ENCODE measurements at places on chromosomes 12 and 14. TPM values are rescaled to one million over a fixed set of nuclear protein-coding genes. Genes with fewer than 3 reads are reported as not detected.

GRCh38 chr14:43729143-43729542 is 777.9 kb downstream of the FSCB start:
- no peak for DNase-seq
- H3K27me3 ChIP-seq: no peaks in the 10 kb centered on the region
- H3K36me3 ChIP-seq: no peaks in the 10 kb centered on the region
- H3K4me1 ChIP-seq: no peaks in the 10 kb centered on the region
- H3K4me3 ChIP-seq: no peak overlapping the region

DNA sequence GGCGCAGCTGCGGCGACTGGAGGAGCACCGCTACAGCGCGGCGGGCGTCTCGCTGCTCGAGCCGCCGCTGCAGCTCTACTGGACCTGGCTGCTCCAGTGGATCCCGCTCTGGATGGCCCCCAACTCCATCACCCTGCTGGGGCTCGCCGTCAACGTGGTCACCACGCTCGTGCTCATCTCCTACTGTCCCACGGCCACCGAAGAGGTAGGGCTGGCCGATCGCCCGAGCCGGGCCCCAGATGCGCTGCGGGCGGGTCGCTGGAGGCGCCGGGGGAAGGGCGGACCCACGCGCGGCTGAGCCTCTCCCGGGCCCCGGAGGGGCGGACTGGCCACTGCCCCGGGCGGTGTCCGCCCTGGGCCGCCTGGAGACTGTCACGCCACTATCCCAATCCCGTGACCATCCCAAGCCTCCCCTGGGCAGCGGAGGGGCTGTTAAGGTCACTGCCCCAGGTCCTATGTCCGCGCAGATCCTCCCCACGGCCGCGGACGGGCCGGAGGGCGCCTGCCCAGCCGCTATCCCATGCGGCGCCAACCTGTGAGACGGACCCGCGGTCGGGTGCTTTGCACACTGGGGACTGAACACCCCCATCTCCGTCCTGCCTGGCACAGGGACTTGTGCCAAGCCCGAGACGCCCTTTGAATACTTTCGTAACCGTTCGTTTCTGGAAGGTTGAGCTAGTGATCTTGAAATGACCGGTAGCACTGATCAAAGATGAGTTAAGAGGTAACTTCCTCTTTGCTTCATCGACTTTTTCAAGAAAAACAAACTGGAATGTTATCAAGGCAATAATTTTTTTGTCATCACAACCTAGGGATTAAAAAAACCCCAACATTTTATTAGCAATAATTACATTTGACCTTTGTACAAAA is 725 bp downstream of the CHPT1 start:
- no peaks in the 10 kb centered on the region for H3K27me3 ChIP-seq
- DNase-seq: peak; percentile 49
- peaks cover 14% of the 10 kb centered on the region for H3K36me3 ChIP-seq
- H3K27ac ChIP-seq: peak overlapping the region; percentile 96
- H3K4me1 ChIP-seq: peaks cover 11% of the 10 kb centered on the region

DNA sequence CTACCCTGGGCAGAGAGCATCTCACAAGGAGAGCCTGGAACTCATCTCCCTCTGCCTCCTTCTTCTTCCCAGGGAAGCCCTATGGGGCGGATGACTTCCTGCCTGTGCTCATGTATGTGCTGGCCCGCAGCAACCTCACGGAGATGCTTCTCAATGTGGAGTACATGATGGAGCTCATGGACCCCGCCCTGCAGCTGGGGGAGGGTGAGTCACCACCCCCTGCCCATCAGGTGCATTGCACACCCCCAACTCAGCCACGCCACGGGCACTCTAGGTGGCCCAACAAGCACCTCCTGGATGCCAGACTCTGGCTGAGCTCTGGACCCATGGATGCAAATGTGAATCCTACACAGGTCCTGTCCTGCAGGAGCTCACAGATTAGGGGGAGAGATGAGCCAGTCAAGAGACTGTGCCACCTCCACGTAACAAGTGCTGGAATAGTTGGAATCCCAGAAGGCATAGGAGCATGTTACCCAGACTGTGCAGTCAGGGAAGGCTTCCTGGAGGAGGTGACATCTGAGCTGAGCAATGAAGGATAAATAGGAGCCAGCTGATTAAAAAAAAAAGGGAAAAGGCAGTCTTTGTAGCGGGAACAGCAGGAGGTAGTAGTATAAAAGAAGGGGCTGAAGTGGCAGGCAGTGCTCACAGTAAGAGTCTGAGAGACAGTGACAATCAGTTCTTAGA is 71.9 kb downstream of the LGMN start:
- peaks cover 12% of the 10 kb centered on the region for H3K27me3 ChIP-seq
- no peak overlapping the region for H3K27ac ChIP-seq
- no peaks in the 10 kb centered on the region for H3K36me3 ChIP-seq
- H3K4me3 ChIP-seq: no peak overlapping the region
- no peaks in the 10 kb centered on the region for H3K4me1 ChIP-seq
- no peak for DNase-seq

DNA sequence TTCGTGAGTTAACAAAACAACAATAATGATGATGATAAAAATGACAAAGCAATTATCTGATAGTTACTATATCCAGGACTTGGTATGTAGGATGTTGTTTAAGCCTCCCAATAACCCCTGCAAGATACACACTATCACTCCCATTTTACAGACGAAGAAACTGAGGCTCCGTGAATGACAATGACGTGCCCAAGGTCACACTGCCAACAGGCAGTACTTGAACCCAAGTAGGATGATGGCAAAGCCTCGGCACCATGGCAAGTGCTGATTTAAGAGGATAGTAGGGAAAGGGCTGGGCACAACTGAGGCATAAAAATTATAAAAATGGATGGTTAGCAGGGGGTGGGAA is 226.8 kb upstream of the LHX5 start:
- no peak overlapping the region for H3K27ac ChIP-seq
- peaks cover 7% of the 10 kb centered on the region for H3K27me3 ChIP-seq
- H3K36me3 ChIP-seq: no peaks in the 10 kb centered on the region
- no peak for DNase-seq
- no peak overlapping the region for H3K4me3 ChIP-seq
- H3K4me1 ChIP-seq: peaks cover 3% of the 10 kb centered on the region

Gene MGAT4C
- not detected for total RNA-seq

Gene CD27
- 0.24 TPM for total RNA-seq

Gene STRN3
- 17.6 TPM for total RNA-seq

Gene CYP27B1
- total RNA-seq: 2.6 TPM

DNA sequence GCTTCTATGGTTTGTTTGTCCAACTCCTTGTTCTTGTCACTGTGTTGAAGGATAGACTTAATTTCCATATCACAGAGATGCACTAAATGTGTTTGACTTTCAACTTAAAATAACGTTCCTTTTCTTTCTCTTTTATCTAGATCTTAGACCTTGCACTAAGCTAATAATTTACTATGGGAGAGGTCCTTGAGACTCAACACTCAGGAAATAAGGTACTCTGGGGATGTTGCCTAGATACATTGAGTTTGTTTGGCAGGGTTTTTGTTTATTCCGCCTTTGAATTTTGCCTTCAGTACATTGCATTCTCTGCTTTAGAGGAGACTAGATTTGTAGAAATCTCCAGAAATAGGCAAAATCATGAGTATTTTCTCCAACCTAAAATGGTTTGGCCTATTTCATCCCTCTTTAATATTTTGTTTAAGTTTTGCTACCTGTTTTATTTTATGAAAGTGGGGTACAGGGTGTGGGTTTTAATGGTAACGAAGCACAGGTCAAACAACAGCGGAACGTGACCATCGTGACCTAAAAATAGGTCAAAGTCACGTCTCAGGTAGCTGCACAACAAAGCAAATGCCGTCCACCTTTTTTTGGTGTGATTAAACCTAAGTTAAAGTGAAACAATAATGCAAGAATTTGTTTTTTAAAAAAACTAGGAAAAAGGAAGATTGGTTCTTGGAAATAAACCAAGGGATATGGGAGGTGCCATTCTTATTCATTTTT is 115.3 kb upstream of the CPSF6 start:
- no peak for DNase-seq
- no peak overlapping the region for H3K4me3 ChIP-seq
- peaks cover 24% of the 10 kb centered on the region for H3K27me3 ChIP-seq
- no peak overlapping the region for H3K27ac ChIP-seq
- H3K4me1 ChIP-seq: no peaks in the 10 kb centered on the region
- H3K36me3 ChIP-seq: no peaks in the 10 kb centered on the region

DNA sequence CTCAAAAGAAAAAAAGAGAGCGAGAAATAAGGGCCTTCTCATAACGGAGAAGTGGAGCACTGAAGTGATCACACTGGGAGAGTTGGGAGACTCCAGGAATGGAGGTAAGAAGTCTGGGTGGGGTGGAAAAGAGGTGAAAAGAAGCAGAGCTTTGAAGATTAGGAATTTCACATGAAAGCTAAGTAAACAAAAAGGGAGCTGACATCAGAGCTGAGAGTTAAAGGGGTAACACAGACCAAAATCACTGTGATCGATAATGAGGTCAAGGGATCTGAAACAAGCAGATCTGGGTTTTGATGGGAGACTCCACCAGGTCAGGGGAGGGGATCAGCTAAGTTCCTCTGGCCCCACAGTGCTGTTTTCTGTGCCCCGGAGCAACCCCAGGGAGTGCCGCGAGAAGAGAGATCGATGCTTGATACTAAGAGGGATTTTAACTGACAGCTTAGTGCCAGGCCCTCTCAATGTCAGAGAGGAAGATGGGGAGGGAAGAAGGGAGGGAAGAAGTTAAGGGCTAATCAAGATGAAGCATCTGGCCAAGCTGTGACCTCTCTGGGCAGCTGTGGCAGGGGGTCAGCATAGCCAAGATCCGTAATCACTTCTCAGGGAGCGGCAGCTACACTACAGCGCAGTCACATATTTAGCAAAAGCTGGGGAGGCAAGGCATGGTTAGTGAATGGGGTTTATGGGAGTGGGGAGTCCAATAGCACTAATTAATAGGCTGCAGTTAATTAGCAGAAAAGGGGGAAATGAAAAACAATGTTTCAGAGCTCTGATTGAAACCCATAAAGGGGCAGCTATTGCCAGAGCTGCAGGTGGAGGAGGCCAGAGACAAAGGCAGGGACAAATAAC is 8.0 kb downstream of the AQP6 start:
- no peaks in the 10 kb centered on the region for H3K27me3 ChIP-seq
- no peak overlapping the region for H3K4me3 ChIP-seq
- DNase-seq: peak; percentile 40
- H3K36me3 ChIP-seq: peaks cover 10% of the 10 kb centered on the region
- peaks cover 26% of the 10 kb centered on the region for H3K4me1 ChIP-seq
- no peak overlapping the region for H3K27ac ChIP-seq

GRCh38 chr14:50778721-50779483 is 52.1 kb downstream of the NIN start:
- no peak overlapping the region for H3K27ac ChIP-seq
- no peak for DNase-seq
- H3K4me3 ChIP-seq: no peak overlapping the region

Gene APEX1
- total RNA-seq: 143 TPM

- H3K27ac ChIP-seq: no peak overlapping the region
These were observed 229.7 kb upstream of the NPAS3 start for GRCh38 chr14:32709027-32709426.

- H3K4me3 ChIP-seq: no peak overlapping the region
- no peak overlapping the region for H3K27ac ChIP-seq
- no peaks in the 10 kb centered on the region for H3K4me1 ChIP-seq
- H3K27me3 ChIP-seq: no peaks in the 10 kb centered on the region
- no peaks in the 10 kb centered on the region for H3K36me3 ChIP-seq
These were observed 134.5 kb upstream of the CCDC175 start for GRCh38 chr14:59711080-59711479.

- DNase-seq: no peak
- peaks cover 8% of the 10 kb centered on the region for H3K4me1 ChIP-seq
- H3K27me3 ChIP-seq: no peaks in the 10 kb centered on the region
- H3K36me3 ChIP-seq: no peaks in the 10 kb centered on the region
These were observed at the start of gene TMPRSS12 for GRCh38 chr12:50842637-50843493. Gene TMPRSS12 (plus strand): TSS chr12:50842926. CDS start chr12:50842965, 39 bp downstream.

Gene NCKAP5L
- total RNA-seq: 14.4 TPM

Gene VRTN
- total RNA-seq: 0.09 TPM

GRCh38 chr12:22410486-22410885 is 76.0 kb upstream of the ST8SIA1 start:
- 0 out of 2 replicates have a peak, but pooled peaks cover 7% of the 10 kb centered on the region for H3K27me3 ChIP-seq
- H3K36me3 ChIP-seq: no peaks in the 10 kb centered on the region
- no peaks in the 10 kb centered on the region for H3K4me1 ChIP-seq
- H3K27ac ChIP-seq: no peak overlapping the region
- H3K4me3 ChIP-seq: no peak overlapping the region
- no peak for DNase-seq

Gene AMDHD1
- total RNA-seq: not detected

DNA sequence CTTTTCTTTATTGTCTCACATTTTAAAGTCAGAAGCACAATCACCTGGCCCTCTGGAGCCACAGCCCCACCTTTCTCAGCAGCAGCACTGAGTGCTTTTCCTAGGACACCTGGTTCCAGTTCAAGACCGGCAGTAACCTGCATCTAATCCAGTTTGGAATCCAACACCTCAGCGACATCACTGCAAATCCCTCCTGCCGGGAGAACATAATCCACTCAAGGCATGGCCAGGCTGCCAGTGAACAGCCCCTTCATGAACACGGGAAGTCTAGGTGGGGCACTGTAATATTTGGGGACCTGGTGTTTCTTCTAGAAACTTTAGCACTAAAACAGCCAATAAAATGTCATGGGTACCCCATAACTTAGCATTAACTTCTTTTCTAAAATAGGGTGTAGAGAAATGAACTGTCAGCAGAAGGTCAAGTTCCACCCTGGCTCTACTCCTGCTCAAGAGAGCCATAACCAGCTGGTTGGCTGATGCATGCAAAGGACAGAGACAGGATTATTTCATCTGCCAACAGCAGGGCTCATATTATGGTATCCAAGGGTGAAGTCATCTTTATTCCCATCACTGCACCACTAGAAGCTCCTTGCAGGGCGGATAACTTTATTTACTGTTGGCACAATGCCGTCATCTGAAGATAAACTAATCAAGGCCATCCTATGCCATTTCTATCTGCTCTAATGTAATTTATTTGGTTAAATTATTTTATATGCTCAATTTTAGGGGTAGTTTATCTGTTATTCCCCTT is 76.7 kb downstream of the TTC7B start:
- H3K4me3 ChIP-seq: no peak overlapping the region
- H3K27ac ChIP-seq: no peak overlapping the region
- peaks cover 9% of the 10 kb centered on the region for H3K36me3 ChIP-seq

DNA sequence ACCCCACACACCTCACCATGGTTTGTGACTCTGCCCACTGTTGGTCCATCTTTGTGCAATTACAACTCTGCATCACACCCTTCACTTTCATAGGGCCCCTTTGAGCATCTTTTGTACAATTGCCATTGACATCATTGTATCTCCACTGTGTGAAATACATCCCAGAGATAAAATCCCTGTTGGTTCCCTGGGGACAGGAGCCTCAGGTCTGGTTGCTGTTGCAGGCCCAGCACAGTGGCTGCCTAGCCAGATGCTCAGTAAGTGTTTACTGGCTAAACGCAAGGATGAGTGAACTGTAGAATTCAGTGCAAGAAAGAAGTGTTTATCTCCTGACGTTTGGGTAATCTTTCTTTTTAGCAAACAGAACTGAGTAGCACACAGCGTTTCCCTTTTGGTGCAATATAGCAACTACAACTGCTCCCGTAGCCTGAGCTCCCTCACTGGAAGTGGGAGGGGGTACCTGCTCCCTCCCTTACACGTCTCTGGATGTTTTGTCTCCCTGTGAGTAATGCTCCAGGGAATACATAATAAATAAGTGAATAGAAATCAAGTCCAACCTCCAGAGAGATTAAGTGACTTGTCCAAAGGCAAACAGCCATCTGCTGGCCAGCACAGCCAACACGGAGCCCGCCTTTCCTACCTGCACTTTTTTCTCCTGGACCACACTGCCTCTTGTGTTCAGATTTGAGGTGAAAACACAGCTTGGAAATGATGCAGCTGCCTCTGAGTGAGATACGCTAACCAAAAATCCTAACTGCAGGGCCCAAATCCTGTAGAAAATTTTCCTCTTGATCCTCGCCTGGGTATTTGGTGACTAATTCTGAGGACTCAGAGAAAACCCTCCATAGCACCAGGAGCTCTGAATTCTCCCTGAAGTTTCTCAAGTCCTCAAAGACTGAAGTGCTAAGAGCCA is 27.4 kb downstream of the GALNT16 start:
- H3K27ac ChIP-seq: no peak overlapping the region
- H3K27me3 ChIP-seq: peaks cover 47% of the 10 kb centered on the region
- no peaks in the 10 kb centered on the region for H3K4me1 ChIP-seq
- H3K4me3 ChIP-seq: no peak overlapping the region
- DNase-seq: no peak

All from K562 (cell line).